BE2C (cell line): ENCODE measurements at places on chromosomes 7 and 10.
A peak's percentile ranks its signal among the peaks of the same experiment; 100 is the strongest.

DNA sequence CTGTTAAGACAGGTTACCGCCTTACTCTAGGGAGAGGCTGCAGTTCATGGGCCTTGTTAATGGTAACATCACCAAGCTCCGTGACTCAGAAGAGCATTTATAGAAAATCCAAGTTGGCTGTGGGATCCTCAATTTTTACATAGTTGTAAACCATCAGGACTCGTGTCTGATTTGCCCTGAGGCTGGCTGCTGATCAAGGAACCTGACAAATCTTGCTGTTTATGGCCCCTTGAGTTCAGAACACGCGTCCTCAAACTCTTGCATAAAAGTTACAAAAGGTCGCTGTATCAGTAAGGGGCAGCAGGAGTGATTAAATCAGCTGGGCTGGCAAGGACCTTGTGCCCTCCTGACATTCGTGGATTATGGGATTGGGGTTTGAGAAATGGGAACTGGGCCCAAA is 4.6 kb downstream of the SLC13A4 start:
- DNase-seq, result no peak

- no peak for DNase-seq
Observed at GRCh38 chr7:80851896-80852476, 66.9 kb downstream of the SEMA3C start.

- no peak for DNase-seq
Observed at GRCh38 chr7:133587903-133588302, 335.0 kb downstream of the EXOC4 start.

GRCh38 chr10:128527711-128528110 is 401.5 kb upstream of the MKI67 start:
- no peak for DNase-seq

DNA sequence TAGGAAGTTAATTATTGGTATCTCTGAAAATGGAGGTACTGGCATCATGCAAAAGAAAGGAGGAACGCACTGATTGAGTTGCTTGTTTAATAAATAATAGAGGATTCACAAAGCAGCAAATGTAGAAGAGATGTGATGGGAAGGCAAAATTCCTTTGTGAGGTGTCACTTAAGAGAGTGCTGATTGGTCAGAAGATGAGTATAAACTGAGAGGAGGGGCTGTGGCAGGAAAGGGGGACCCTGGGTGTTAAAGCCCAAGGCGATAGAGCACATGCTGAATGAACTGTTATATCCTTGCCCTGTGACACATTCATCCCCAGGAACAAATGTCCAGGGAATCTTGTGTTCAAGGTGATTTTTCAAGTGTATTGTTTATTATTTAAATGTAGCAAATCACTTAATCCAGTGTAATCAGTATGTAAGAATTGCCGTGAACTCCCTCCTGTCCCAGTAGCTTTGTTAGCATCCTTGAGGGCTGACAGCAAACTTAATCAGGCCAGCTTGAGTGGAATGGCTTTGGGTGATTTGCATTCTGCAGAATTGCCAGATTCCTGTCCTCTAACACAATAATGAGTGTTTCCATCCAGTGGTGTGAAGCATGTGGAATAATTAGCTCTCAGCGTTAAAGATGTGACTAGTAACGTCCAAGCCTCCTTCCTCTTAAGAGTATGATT is 111.9 kb downstream of the CHN2 start:
- no peak for DNase-seq

GRCh38 chr7:67616517-67616916 is 619.9 kb downstream of the TYW1 start:
- no peak for DNase-seq

DNA sequence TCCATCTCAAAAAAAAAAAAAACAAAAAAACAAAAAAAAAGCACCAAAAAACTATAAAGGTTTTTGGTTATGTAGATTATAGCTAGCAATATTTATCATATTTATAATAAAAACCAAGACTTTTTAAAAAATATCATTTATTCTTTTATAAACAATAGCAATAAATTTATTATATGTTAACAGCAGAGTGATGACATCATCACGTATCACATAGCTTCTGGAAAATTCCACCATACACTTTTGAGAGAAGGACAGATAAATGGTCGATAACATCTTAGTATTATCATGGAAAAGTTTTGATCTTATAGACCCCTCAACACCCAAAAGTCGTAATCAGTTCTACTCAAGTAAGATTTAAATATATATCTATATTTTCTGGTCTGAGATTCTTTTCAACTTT is 33.2 kb upstream of the IL15RA start:
- DNase-seq, result no peak

DNA sequence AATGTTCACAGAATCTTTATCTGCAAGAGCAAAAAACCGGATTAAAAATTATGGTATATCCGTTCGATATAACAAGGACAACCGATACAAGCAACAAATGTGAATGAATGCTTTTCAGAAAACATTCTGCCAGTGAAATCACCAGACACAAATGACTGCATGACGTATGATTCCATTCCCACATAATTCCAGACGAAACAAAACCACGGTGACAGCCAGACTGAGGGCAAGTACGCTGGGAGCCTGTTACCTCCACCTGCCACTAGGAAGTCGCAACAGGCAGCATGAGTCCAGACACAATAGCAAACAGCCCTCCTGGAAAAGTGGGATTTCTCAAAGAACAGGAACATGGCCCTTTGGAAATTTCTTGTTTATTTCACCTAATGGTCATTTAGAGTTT is 41.7 kb downstream of the MAD1L1 start:
- no peak for DNase-seq

- no peak for DNase-seq
Observed at GRCh38 chr7:68324621-68325020, 1273.7 kb upstream of the AUTS2 start.

- DNase-seq, result peak; percentile 64
Observed at GRCh38 chr7:141701489-141702046, 398 bp downstream of the DENND11 start.

DNA sequence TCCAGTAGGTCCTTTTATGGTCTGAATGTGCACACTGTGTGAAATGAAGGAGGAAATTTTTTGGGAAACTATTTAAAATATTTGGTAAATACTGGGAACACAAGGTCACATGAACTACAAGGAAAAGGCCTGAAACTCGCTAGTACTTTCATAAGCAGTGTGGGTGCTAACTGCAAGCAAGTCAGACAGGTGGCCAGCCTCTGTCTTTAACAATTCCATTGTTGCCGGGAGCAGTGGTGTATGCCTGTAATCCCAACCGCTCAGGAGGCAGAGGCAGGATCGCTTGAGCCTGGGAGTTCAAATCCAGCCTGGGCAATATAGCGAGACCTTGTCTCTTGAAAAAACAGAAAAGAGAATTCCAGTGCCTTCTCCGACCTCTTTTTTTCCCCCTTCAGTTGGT is 37.5 kb downstream of the SMURF1 start:
- no peak for DNase-seq

GRCh38 chr7:157522189-157522588 is 185.4 kb downstream of the DNAJB6 start:
- DNase-seq, result no peak

DNA sequence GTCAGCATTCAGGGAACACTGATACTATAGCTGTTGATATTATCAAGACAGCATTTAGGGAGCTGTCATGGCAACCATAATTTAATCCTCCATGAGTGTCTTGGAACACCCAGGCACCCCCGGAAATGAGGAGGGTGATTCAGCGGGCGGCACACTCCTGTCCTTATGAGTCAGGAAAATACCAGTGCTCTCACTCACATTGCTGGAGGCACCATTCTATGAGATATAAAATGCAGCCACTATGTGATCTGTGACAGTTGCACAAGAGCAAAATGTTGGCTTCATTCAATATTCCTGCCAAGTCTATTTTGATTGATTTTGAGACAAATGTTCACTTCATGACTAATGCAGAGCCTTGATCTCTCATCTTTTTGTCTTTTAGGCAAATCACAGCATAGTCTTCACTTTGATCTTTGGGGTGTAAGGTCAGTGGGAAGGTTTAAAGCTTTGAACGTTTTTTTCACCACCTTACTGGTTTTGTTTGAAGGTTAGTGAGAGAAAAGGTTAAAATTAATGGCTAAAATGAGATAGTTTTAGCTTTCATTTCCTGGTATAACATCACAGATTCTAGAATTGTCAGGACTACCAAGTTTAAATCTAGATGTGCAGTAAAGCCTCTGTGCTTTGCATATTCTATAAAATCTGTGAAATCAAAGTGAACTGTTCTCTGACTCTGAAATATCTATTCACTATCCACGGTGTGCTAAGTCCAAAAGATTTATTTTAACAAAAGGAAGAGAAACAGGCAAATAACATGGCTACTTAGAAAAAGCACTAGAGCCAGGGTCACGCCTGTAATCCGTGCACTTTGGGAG is 12.4 kb upstream of the ARHGAP12 start:
- peak; percentile 76 for DNase-seq

DNA sequence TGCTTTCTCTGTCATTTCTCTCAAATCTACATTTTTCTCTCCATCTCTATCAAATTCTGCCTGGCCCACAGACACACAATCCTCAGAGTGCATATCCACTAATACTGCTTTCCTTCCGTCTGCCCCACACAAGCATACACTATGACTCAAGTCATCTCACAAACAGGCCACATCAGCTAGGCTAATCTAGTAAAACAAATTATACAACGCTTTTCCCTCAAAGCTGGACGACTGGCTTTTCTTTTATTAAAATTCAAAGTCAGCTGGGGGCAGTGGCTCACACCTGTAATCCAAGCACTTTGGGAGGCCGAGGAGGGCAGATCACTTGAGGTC is 161.1 kb downstream of the FAM107B start:
- no peak for DNase-seq

- DNase-seq, result no peak
Observed at GRCh38 chr10:71135236-71135635, 77.1 kb upstream of the UNC5B start.

DNA sequence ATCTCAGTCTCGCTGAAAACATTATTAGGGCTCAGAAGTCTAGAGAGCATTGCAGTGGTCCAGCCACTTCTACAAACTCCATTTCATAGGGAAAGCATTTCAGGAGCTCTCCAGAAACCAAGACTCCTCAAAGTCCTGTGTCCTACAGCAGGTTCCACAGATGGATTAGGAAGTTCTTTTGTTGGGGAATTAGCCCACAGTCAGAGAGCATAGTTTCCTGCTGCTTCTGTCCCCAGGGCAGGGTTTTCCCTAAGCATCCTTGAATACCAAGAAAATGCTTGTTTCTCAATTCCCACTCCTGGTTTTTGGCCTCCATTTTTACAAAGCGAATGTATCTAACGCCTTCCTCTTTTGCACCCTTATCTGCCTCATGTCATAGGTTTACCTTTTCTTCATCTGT is 235.9 kb upstream of the PODXL start:
- no peak for DNase-seq

GRCh38 chr7:93860261-93860660 is 30.3 kb downstream of the TFPI2 start:
- DNase-seq, result no peak

DNA sequence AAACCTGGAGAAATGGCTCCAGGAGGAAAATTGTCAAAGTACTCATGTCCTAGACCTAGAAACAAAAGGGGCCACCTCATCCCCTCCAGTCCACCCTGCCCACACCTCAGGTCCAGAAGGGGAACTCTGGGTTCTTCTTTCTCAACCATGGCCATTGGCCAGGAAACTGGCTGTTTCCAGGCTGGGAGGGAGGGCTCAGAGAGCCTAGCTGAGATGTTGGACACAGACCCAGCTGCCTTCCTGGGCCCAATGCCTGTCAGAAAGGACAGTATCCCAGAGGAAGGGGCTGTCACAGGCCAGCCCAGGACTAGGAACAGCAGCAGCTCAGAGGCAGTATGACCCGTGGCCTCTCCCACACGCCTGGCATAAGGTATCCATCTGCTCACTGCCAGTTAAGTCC is 9.6 kb downstream of the GRID1 start:
- no peak for DNase-seq

DNA sequence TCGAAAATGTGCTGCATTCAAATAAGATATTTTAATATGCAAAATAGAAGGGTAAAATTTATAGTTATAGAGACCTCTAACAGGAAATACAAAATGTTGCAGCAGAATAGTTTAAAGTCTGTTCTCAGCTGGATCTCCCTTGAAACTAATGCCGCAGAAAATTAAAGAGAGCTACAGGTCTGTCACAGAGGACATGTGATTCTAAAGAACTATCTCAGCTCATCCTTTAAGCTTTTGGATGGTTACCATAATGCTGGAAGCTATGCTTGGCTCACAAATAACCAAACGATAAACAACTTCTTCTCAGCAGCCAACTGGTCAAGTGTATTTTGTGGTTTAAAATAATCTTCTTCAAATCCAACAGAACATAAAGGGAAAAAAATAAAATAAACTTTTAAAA is 353.0 kb downstream of the PARD3 start:
- no peak for DNase-seq

DNA sequence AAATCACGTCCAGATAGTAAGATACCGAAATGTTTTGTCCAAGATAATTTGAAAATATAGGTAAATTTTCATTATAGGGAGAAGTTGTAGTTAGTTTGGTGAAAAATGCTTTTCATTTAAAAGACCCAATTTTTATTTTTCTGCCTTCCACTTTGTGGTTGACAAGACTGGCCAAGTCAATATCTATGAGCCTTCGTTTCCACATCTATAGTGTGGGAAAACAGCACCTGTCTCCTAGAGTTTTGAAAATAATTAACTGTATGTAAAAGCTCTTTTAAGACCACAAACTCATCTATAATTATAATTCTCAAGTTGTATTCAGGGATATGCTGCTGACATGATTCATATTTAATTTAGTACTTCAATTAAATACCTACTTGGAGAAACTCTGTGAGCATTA is 102.8 kb downstream of the VWC2 start:
- no peak for DNase-seq

DNA sequence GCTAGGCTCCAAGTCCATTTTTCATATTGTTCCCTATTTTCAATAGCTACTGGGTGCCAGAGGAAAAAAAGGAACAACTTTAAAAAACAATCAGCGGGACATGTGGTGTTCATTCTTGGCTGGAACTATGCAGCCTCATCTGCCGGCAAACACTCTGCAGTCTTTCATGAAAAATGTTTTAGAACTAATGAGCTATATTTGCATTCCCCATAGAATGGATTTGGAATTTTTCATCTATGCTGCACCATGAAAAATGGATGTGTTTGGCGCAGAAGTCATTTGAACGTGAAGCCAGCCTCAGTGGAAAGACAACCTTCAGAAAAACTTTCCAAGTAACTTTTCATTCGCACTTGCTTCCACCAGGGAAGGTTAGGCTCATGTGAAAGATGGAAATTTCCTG is 270.5 kb downstream of the SKAP2 start:
- DNase-seq, result no peak

DNA sequence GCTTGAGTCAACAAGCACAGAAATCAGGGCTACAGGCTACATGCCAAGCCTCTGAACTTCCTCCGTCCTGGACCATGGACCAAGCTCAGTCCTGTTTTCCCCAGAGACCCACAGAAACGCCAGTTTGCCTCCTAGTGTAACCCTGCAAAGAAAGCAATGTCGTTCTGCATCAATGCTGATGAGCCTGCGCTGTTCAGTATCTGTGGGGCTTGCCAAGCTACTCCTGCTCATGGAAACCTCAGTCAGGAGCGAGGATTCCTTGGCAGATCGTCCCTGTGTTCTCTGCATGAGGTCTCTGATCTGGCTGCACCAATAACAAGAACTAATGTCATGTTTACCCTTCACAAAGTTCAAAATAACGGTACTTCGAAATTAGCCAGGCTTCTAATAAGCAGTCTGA is 495.5 kb upstream of the C7orf33 start:
- peak; percentile 19 for DNase-seq

GRCh38 chr7:86970986-86971385 is 88.5 kb downstream of the ELAPOR2 start:
- no peak for DNase-seq
